ENCODE measurements at places on chromosomes 11 and 22. TPM values are rescaled to one million over a fixed set of nuclear protein-coding genes. Genes with fewer than 3 reads are reported as not detected.

CD3E gene
- 9.5 TPM for polyA plus RNA-seq

SYT9 gene
- not detected for polyA plus RNA-seq

IRAG1 gene
- 0.49 TPM for polyA plus RNA-seq

CARS1 gene
- polyA plus RNA-seq, result 31.3 TPM

CHRM4 gene
- 2.7 TPM for polyA plus RNA-seq

APOA1 gene
- polyA plus RNA-seq, result 0.56 TPM

PARVA gene
- polyA plus RNA-seq, result not detected

ATL3 gene
- 8.6 TPM for polyA plus RNA-seq

PYGM gene
- polyA plus RNA-seq, result 9.6 TPM

UQCC3 gene
- polyA plus RNA-seq, result 2.8 TPM

ELFN2 gene
- 0.07 TPM for polyA plus RNA-seq

OR52N4 gene
- polyA plus RNA-seq, result 10.3 TPM

ARHGAP20 gene
- polyA plus RNA-seq, result 0.54 TPM

TECTA gene
- polyA plus RNA-seq, result 0.51 TPM

RNH1 gene
- 156 TPM for polyA plus RNA-seq

RNF169 gene
- 8.9 TPM for polyA plus RNA-seq

GLB1L3 gene
- 0.06 TPM for polyA plus RNA-seq

BAIAP2L2 gene
- 1.2 TPM for polyA plus RNA-seq

SPON1 gene
- polyA plus RNA-seq, result 0.01 TPM

SCGB2A2 gene
- not detected for polyA plus RNA-seq

GLYATL1B gene
- not detected for polyA plus RNA-seq

TMEM45B gene
- not detected for polyA plus RNA-seq

CNTN5 gene
- polyA plus RNA-seq, result not detected

HEPN1 gene
- not detected for polyA plus RNA-seq

UPB1 gene
- 0.49 TPM for polyA plus RNA-seq

ZMAT5 gene
- 26.3 TPM for polyA plus RNA-seq

Data from B cell (primary cell).